ENCODE measurements at places on chromosomes 12 and 14.

GRCh38 chr12:56029666-56030293 is 8.9 kb downstream of the IKZF4 start:
- DNase-seq = no peak

DNA sequence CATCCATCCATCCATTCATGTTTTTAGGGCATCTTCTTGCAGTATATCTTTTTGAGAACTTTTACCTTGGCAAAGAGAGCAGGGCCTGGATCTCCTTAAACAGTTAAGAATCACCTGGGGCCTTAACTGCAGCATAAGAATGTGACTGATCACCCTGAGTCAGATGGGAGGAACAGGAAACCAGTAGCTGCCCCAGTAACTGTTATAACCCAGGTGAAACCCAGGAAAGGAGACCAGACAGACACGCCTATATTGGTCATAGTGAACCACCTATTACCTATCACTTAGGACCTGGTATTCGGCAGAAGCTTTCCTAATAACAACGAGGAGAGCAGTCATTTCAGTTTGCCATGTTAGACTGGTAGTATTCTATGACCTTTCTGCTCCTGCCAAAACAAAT is 43.4 kb upstream of the NR2C1 start:
- DNase-seq = no peak

DNA sequence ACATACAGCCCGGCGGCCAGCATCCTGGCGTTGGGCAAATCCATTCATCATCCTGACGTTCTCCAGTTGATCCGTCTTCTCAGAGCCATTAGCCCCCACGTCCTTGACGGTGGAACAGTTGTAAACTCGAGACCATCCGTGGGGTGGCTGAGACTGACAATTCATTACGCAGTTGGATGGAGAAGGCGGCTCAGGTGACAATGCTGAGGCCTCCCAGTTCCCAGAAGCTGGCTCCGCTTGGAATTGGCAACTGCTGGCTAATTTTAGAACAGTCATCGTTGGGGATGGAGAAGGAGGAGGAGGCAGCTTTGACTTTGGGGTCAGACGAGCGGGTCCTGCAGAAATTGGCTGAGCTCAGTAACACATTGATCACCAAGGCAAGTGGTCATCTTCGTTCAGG is 186.5 kb downstream of the PHETA1 start:
- no peak for DNase-seq

DNA sequence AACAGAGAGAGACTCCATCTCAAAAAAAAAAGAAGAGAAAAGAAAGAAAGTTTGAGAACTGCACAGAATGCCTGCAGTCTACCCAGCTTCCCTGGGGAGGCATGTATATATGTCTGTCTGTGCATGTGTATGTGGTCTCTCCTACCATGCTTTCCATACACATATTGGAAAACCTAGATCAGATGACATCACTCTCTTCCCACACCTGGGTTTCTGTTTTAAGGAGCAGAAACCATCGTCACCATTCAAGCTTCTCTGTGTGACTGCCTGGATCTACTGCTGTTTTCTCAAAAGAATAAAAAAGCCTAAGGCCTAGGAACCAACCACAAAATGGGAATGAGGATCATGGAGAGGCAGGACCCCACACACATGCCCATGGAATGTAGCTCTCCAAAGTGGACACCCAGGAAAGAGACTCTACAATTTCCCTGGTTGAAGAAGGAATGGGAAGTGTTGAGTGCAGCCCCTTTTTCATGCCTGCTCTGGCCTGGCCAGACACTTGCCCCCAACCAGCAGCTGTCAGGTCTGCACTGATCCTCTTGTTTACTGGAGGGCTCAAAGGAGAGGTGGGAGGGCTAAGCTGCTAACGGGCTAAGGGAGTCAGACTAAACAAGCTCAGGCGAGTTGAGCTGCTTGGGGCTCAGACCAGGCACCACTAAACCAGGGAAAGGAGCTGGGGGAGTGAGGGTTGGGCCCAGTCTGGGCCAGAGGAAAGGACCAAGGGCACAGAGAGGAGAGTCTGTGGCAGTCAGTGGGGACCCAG is 7.7 kb upstream of the PCK2 start:
- DNase-seq = no peak

GRCh38 chr12:43104494-43104893 is 447.5 kb downstream of the ADAMTS20 start:
- DNase-seq = no peak

DNA sequence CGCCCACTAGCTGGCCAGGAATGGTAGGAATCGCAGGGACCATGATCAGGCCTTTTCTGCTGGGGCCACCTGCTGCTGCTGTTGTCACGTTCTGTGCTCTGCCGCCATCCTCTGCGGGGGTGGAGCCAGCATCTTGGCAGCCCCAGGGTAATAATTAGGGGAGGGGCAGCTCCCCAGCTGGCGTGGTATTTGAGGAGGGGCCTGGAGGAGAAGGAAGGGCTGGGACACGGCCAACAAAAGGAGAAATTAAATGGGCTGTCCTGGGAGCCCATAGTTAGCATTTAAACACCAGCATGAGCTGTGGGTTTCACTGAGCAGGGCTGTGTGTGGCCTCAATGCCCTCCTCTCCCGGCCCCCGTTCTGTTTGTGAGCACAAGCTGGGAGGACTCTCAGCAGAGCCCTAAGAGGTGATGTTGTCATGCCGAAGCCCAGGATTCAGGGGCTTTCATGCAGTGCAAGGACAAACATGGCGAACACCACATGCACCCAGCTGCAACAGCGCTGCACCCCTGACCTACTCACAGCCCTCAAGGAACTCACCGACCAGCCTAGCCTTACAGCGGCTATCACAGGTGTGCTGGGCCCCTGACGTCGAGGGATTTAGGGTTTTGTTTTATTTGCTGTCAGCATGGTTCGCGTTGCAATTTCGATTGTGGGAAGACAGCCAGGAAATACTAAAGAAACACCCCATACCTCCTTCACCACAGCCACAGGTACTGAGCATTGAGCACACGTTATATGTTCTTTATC is 324.3 kb downstream of the CACNA1C start:
- no peak for DNase-seq

- no peak for DNase-seq
Measured at GRCh38 chr14:64238631-64239030, 55.5 kb downstream of the ESR2 start.

GRCh38 chr12:123882161-123882705 is 90.4 kb downstream of the CCDC92 start:
- no peak for DNase-seq

- no peak for DNase-seq
Measured at GRCh38 chr14:102539544-102540314, 30.2 kb upstream of the ANKRD9 start.

GRCh38 chr12:97164936-97165335 is 257.9 kb downstream of the NEDD1 start:
- DNase-seq = no peak
